ENCODE measurements at places on chromosomes 6 and 20.
A peak's percentile ranks its signal among the peaks of the same experiment; 100 is the strongest.

- DNase-seq = no peak
Measured at GRCh38 chr6:11632795-11633511, 95.4 kb downstream of the TMEM170B start.

- peak; percentile 69 for DNase-seq
Measured at GRCh38 chr20:32062776-32063170, 10.7 kb downstream of the HCK start.

GRCh38 chr20:19916531-19917485 lies 100.4 kb upstream of the NAA20 start:
- DNase-seq = no peak

DNA sequence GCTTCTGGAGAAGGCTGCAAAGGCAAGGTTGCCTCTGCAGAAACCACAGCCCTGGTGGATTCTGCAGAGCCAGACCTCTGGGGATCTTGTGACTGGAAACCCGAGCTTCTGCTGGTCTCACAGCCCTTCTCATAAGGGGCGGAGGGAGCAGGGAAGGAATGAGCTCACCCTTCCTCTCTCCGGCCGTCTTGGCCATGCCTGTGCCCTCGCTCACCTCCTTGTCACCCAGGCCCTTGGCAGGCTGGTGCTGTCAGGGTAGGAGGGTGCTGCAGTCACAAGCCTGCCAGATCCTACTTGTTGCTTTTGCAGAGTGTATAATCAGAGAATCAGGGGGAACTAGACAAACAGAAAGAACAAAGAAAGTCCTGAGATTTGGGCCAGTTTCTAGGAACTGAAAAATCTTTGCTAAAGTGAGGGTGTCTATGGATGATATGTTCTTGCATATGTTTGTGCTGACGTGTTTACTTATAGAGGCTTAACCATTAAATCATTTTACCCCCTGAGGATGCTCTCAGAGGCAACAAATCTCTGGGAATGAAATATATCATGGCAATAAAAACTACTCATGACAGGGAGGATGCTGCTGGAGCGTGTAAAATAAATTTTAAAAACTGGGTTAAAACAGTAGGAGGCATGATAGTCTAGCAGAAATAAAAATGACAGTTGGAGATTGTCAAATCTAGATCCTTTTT lies 244.9 kb upstream of the SOX4 start:
- DNase-seq = no peak

DNA sequence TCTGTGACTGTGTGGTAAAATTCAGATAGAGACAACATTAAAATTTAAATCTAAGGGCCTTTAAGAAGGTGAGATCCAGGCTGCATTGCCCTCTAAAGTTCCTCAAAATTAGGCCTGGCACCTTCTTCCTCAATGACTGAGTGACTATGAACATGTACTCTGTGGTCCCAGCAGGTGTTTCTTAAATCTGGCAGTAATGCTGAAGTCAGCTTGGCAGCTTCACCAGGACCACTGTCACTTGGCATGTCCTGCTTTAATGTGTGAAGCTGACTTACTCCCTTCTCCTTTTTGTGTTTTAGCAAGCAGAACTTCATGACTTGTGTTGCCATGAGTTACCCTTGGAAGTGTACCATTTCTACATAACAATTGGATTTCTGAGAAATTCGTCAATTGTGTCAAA lies 141.7 kb downstream of the NKAIN2 start:
- no peak for DNase-seq

DNA sequence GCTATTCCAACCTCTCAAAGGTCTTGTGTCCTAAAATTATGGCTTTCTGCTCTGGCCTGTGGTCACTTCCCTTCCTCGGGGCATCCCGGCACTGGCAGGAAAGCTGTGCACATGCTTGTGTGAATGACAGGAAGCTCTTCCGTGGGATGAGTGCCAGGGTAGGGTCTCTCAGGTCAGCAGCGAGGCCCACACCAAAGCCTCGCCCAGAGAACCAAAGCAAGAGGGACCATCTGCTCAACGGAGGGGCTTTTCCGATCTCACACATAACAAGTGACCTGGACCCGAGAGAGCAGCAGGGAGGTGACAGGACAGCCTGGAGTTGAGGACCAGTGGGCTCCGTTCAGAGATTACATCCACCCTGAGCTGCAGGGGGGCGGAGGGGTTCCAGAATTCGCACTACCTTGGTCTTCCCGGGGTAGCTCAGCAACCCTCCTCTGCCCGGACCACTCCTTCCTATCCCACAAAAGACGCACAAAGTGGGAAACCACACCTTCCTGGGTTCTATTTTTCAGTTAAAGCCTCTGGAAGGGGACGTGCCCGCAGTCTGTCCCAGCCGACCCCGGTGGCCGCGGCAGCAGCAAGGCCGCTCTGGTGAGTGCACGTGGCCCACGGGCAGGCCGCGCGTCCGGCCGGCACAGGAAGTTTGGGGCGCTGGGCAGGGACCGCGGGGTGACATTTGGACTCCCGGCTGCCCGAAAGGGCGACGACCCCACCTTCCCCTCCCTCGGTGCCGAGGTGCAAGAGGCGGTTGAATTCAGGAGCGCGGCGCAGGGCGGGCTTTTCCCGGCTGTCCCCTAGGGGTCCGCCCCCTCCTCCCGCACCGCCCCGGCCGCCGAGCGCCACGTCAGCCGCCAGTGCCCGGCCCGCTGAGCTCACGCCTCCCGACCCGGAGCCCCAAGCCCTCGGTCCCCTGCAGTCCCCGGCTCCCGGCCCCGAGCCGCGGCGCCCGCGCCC lies 988 bp downstream of the TXNDC5 start:
- no peak for DNase-seq

DNA sequence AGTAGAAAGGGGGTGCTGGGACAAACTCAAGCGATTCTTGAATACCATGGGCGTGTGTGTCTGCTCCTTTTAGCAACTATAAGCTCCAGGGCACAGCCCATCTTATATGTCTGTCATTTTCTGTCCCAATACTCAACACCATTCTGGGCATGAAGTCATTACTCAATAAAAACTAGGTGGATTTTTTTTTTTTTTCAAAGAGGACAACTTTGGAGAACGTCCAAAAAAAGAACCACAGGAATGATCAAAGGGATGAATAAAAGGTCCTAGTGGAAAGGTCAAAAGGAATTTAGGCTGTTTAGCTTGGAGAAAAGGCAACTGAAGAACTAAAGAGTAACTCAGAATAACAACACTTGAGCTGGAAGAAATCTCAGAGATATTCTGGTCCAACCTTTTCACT lies 24.4 kb downstream of the UQCC1 start:
- no peak for DNase-seq

DNA sequence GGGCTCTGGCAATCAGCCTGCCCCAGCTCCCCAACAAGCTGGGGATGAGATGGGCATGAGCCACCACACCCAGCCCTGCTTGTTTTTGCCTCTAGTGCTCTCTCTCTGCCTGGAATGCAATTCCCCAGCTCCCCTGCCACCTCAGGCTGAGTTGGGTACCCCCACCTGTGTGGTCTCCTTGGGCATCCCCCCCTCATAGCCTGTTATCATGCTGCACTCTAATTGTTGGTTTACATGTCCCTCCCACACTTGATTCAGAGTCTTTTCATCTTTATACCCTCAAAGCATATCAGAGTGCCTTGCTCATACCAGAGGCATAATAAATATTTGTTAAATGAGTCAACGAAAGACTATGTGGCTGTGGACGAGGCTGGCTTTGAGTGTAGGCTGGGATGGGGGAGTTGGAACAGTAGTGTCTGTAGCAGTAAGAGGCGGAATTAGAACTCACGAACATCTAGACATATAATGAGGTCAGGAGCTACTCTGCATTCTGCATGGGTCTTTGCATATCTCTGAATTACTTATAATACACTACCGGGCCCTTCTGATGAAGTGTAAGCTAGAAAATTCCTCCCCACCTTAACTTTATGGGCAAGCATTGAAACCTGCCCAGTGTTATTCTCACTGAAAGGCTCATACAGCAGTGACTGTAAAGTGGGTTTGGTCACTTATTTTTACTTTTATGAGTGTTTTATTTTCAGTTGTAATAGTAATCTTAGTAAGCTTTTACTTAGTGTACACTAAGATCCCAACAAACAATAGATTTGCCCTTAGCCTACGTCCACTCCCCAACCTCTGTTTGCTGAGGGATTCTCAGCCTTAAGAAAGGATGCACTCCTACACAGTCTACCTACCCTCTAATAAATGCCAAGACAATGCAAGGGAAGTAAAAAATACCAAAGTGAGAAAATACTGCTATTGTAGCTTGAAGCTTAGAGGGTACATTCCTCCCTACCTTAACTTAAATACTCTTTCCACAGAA lies 58.7 kb downstream of the EDN1 start:
- no peak for DNase-seq

- DNase-seq = peak; percentile 51
Measured at GRCh38 chr6:116536216-116536621, 9.3 kb downstream of the TRAPPC3L start.

GRCh38 chr6:25404693-25405169 lies 125.6 kb downstream of the CARMIL1 start:
- no peak for DNase-seq

DNA sequence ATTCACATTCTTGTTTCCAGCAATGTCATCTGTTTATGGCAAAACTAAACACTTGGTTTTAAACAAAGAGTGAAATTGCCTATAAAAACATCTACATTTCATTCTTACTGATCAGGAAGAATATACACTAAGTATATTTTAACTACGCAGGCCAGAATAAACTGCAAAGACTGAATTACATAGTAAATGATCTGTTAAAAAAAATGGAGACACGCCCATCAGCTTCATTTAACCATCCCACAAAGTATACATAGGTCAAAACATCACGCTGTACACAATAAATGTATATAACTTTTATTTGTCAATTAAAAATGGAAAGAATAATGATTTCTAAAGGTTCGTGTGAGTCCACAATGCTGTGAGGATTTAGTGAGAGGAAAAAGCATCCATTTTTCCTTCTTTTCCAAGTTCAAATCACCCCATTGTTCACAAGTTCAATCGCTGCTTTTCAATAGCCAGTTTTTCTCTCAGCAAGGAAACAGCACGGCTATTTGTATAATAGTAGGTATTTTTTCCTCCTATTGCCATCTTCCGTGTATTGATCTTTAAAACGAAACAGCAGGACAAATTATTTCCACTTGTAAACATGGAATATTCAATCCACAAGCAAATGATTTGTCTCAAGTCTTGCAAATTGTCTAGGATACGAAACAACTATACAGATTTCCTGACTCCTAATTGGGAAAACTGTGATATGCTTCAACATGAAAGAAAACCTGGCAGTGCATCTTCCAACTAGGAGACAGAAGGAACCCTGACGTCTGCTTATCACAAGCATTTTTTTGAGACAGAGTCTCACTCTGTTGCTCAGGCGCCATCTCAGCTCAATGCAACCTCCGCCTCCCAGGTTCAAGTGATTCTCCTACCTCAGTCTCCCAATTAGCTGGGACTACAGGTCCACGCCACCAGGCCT lies 10.6 kb downstream of the SFT2D1 start:
- peak; percentile 44 for DNase-seq

DNA sequence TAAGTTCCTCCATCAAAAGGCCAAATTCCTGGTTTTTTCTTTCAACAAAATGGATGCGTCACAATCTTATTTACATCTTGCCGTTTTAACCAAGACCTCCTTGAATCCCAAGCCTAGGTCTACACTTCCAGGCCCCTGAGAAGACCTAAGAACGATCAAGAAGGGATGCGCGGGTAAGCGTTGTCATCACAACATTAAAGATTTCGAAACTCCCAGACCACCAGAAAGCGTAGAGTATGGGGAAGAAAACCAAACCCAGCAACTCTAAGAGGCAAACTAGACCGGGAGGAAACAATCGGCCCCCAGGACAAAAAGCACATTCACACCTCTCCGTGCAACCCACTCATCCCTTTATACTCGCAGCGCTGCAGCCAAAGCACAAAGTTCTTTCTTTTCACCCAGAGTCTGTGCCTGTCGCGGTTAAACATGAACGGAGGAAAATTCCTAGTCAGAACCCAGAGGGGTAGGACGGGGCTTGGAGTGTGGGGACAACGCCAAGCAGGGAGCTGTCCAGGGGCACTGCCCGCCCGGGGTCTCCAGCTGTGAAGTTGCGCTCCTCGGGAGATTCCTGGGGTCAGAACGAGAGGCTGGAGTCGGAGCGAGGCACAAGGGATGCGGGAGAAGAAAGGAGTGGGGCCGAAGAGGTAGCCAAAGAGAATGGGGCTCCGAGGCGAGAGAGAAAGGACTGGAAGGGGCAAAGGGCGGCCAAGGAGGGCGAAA lies 725 bp downstream of the OSER1 start:
- no peak for DNase-seq

GRCh38 chr20:1306316-1307135 lies 22.4 kb downstream of the SDCBP2 start:
- no peak for DNase-seq

GRCh38 chr20:33076662-33077372 lies 2.6 kb upstream of the BPIFB4 start:
- DNase-seq = peak; percentile 17

DNA sequence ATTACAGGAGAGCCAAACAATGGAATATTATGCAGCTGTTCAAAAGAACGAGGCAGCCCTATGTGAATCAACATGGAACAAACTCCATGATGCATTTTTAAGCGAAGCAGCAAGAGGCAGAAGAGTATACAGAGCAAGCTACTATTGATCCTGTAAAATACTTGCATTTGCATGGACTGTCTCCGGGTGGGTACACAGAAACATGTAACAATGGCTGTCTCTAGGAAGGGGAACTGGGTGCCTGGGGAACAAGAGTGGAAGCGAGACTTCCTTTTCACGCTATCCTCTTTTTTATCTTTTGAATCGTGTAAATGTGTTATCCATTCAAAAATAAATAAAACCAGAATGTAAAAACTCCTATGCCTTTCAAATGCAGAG lies 93.3 kb upstream of the SIRPA start:
- DNase-seq = no peak

Measured in globus pallidus (tissue), 1 donor.